ENCODE measurements at places on chromosomes 13 and 19.

- DNase-seq = no peak
Measured at GRCh38 chr13:98917116-98917515, 60.7 kb downstream of the DOCK9 start.

- DNase-seq = no peak
Measured at GRCh38 chr13:42895776-42896175, 96.3 kb downstream of the EPSTI1 start.

DNA sequence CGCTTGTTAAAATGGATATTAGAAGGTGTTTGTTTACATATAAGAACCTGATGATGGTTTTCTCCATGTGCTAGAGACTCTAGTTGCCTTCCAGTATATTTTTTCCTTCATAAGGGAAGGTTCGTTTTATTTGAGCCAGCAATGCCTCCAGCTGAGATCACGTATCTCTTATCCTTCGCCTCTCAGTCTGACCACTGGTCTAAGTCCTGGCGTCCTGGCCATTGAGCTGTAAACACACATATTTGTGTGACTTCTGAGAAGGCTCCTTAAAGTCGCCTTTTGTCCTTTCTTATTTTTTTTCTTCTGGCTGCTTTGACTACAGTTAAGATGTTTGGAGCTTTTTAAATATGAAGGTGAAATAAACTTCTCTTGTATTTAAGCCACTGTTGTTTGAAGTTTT is 23.7 kb upstream of the GPR183 start:
- no peak for DNase-seq

DNA sequence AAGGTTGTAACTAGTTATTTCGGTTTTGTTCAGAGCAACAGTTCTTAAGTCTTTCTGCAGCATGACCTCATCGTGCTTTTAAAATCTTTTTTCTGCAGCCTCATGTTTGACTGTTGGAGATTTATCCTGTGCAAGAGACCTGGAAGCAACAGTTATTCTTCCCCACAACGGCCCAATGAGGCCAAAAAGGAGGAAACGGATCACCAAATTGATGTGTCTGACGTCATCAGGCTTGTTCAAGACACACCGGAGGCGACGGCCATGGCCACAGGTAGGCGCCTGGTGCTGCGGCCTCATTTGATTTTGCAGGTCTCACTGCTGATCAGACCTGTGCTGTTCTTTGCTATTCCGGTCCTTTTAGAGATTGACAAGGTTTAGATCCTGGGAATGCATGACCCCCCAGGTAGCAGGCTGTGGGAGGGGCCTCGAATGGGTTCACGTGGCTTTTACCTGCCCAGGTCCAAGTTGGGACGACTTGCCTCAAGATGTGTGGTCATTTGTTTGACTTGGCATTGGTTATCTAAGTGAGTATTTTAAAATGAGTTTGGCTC is 66.8 kb upstream of the MCF2L start:
- DNase-seq = no peak

- no peak for DNase-seq
Measured at GRCh38 chr13:114285166-114285808, 3.9 kb downstream of the UPF3A start.

GRCh38 chr13:29059800-29060199 is 239.7 kb downstream of the MTUS2 start:
- no peak for DNase-seq

GRCh38 chr13:46726347-46726746 is 70.6 kb downstream of the ESD start:
- DNase-seq = no peak

- DNase-seq = no peak
Measured at GRCh38 chr13:102852556-102852955, 6.7 kb downstream of the ERCC5 start.

- DNase-seq = no peak
Measured at GRCh38 chr19:31154021-31154420, 195.2 kb downstream of the TSHZ3 start.

DNA sequence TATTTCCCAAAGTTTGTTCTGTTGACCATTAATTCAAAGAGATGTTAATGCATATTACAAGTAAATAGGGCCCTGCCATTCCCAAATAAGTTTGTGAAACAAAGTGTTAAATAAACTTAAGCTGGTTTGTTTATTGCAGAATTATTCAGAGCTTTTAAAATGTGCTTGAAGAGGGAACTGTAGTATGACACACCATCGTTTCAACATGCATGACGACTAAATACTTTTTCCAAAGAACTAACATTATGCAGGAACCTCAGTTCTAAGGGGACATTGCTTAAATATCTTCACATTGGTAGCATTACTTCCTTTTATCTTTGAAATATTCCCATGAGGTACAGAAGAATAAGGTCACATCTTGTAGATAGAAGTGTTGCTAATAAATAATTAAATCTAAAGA is 14.6 kb downstream of the LHFPL6 start:
- no peak for DNase-seq

GRCh38 chr19:17806945-17807344 is 12.0 kb downstream of the B3GNT3 start:
- no peak for DNase-seq

DNA sequence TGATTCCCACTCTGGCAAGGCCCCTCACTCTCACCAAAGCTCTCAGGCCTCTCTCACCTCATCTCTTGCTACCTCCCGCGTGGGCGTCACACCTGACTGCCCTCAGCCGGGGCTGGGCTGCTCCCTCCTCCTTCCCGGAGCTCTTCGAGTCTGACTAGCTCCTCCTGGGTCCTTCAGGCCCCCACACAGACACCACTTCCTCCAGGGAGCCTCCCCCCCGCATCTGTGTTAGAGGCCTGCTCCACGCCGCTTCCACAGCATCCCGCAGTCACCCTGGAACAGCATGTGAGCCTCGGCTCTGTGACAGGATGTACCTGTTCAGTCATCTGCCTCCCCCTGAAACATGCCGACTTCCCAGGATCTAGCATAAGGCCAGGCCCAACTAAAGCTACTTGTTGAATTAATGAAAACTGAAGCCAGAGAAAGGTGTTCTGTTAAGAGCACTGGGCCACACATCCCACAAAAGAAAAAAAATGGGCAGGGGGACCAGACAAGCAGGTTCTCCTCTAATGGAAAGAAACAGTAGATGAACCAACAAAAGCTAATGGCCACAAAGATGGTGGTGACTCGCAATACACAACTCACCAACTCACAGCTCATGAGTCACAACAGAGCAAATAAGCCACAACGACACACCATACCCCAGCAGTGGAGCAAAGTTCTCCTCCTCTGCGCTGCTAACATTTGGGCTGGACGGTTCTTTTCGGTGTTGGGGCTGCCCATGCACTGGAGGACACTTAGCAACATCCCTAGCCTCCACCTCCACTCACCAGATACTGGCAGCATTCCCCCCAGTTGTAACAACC is 3.0 kb downstream of the PPP6R1 start:
- no peak for DNase-seq

DNA sequence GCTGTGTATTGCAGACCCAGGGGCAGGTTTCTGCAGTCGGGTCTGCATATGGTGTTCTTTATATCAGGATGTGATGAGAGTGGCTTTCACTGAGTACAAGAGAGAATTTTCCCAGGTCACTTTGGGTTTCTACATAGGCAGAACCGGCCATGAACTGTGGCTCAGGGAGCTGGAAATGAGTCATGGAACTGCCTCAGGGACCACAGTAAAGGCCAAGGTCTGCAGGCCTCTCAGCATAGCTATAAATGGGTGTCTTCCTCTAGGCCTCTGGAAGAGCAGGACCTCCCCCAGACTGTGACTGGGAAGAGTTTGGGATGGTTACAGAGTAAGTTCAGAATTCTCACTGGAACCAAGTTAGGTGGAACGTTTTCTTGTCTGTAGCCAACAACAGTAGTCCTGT is 51.8 kb upstream of the ZNF681 start:
- no peak for DNase-seq

- no peak for DNase-seq
Measured at GRCh38 chr13:103473081-103473480, 406.9 kb upstream of the SLC10A2 start.

- no peak for DNase-seq
Measured at GRCh38 chr19:33879818-33880575, 83.3 kb downstream of the KCTD15 start.

GRCh38 chr19:29681422-29682235 is 16.4 kb downstream of the PLEKHF1 start:
- DNase-seq = no peak

- no peak for DNase-seq
Measured at GRCh38 chr19:18776288-18776594, 14.9 kb downstream of the COMP start.

DNA sequence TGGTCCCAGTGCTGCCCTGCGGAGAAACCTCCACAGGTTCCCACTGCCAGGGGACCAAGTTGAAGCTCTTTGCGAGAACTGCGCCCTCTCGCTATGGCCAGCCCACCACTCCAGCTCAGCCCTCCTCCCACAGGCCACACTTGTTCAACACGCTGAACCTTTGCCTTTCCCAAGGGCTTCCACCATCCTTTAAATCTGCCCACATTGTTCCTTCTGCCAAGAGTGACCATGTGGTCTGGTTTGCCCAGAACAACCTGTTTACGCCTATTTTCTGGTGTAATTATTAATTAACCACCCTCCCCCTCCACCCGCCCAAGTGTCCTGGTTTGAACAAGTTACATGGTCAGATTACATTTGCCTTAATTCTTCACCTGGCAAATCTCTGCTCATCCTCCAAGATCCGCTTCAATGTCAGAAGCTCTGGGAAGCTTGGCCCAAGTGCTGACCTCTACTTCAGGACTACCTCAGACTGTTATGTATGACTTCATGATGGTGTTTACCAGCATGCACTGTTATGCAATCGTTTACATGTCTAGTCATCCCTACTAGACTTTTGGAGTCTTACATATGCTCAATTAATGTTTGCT is 12.0 kb upstream of the USP12 start:
- no peak for DNase-seq

- peak; percentile 92 for DNase-seq
Measured at GRCh38 chr19:49929121-49929610, at the start of the genes ATF5 and NUP62. ATF5 (plus strand) TSS chr19:49929205; CDS start chr19:49930851, 1,646 bp downstream. NUP62 (minus strand) TSS chr19:49929504; CDS start chr19:49909807, 19,697 bp downstream.

DNA sequence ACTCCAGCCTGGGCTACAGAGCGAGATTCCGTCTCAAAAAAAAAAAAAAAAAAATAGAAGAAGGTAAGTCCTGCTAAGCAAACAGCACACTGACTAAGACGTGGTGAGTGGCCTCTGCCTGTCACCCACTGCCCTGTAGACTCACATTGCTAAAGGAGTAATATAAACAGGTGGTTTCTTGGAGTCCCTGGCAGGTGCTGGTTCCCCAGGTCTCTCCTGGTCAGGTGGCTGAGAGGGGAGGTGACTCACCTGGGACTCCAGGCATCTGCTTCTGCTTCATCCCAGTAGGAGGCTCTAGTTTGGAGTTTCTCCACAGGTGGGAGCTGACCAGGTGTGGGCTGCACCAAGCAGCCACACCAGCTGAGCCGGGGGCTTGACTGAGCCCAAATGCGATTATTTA is at the start of gene OR10H1:
TSS of gene OR10H1 (minus strand) at position 359 of the 400 bp plus-strand sequence. CDS start 7,627 bp downstream, outside the sequence.
- DNase-seq = no peak

GRCh38 chr19:38744874-38745273 is 600 bp upstream of the CAPN12 start:
- DNase-seq = no peak

DNA sequence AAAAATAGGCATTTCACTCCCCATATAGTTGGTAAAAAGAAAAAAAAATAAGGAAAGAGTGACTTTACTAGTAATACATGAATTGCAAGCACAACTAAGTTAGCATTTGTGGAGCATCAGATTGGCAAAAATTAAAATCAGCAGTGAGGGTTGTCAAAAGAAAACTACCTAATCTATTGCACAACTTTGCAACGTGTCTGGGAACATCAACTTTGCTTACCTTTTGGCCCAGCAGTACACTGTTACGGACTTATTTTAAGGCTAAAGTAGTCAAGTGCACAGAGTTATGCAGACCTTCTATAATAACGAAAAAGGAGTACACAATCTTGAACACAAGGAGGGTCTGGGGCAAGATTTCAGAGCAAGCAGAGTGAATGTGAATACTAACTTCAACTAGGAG is 102.6 kb downstream of the MIPEP start:
- DNase-seq = no peak

DNA sequence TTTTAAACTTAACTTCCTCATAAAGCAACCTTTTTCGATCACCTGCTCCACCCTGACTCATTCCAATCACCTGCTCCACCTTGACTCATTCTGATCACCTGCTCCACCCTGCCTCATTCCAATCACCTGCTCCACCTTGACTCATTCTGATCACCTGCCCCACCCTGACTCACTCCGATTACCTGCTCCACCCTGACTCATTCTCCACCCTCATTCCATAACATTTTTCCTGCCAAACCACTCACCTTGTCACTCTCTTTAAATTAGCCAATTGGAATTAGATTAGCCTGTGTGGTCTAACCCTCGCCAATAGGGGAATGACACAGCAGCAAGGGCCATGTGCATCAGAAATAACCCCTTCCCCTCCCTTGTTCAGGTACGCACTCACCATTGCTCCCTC is 31.9 kb upstream of the ZNF83 start:
- DNase-seq = no peak

- no peak for DNase-seq
Measured at GRCh38 chr19:47494211-47494547, 10.2 kb upstream of the KPTN start.

DNA sequence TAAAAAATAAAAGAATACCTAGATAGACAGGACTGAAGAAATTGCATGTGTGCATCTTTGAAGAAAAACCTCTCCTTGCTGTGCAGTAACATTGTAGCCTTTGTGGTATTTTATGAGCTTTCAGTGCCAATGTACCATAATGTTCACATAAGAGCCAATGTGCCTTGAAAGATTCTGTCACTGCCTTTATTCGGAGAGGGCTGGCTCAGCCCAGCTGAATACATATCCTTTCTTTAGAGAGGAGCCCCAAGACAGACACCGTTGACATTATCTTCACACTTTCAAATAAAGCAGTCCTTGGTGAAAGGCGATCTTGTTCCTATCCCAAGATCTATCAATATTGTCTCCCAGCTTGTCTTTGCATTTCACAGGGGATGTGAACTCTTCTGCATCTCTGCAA is 18.5 kb upstream of the CNMD start:
- no peak for DNase-seq

DNA sequence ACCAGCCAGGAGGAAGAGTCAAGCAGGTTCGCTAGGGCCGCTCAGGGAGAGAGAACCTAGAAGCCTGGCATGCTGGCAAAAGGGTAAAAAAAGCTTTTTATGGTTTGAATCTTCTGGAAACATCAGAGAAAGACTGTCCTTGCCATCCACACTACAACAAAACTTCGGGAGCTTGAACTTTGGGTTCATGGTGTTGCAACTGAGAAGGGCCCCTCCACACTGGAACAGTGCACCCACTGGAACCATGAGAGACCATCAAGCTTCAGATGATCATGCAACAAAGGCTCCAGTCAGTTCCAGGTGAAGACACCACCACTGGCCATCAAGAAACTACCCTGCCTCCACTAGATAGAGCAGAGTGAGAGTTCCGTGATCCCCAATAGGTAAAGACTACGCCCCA is 170.1 kb downstream of the RGCC start:
- no peak for DNase-seq

- DNase-seq = no peak
Measured at GRCh38 chr13:38090913-38091312, 221.3 kb upstream of the TRPC4 start.

Measured in NCI-H2171 (cell line).